ENCODE measurements at places on chromosomes 13 and 19. TPM values are rescaled to one million over a fixed set of nuclear protein-coding genes. Genes with fewer than 3 reads are reported as not detected.

Gene NXNL1
- not detected for total RNA-seq

DNA sequence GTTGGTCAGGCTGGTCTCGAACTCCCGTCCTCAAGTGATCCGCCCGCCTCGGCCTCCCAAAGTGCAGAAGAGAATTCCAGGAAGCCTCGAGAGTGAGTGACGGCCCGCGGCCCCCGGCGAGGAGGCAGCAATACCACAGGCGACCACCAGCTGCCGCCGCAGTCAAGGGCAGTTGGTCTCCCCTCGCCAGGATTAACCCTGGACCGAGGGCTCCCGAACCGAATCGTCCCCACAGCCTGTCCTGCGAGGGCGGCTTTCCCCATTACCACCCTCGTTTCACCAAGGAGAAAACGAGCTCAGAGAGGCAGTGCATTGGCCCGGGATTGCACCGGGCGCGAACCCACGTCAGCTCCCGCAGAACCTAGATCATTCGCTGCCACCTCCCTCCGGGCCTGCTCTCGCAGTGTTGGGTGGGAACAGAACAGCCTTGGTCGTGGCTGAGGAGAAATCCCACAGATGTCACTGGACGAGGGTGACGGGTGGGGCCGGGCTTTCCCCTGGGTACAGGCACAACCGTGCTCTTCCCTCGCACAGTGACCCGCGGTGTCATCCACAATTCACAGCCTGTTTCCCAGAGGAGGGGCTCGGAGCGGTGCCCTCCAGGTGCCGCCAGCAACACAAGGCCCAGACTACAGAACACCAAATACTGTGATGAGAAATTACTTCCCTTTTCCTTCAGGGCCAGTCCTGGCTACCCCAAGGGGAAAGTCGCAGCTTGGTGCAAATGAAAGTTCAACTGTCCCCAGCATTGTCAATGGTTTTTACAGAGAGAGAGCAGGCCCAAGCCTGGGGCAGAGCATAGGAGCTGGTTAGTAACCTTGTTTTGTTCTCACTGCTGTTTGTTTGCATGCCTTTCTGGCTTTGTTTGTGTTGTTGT, 24.8 kb downstream of the C2CD4C start:
- no peak for DNase-seq

Gene CGB7
- not detected for total RNA-seq

Gene SAFB
- 120 TPM for total RNA-seq

GRCh38 chr19:39401549-39402345, 4.9 kb upstream of the ZFP36 start:
- DNase-seq, result peak; percentile 87

DNA sequence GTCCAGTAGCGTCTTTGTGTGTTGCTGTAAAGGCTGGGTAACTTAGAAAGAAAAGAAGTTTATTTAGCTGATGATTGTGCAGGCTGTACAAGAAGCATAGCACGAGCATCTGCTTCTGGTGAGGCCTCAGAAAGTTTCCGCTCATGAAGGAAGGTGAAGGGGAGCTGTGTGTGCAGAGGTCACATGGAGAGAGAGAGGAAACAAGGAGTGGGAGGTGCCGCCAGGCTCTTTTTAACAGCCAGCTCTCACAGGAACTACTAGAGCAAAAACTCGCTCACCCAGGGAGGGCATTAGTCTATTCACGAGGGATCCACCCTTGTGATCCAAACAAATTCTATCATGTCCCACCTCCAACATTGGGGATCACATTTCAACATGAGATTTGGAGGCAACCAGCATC, 99.8 kb downstream of the GPR12 start:
- no peak for DNase-seq

DNA sequence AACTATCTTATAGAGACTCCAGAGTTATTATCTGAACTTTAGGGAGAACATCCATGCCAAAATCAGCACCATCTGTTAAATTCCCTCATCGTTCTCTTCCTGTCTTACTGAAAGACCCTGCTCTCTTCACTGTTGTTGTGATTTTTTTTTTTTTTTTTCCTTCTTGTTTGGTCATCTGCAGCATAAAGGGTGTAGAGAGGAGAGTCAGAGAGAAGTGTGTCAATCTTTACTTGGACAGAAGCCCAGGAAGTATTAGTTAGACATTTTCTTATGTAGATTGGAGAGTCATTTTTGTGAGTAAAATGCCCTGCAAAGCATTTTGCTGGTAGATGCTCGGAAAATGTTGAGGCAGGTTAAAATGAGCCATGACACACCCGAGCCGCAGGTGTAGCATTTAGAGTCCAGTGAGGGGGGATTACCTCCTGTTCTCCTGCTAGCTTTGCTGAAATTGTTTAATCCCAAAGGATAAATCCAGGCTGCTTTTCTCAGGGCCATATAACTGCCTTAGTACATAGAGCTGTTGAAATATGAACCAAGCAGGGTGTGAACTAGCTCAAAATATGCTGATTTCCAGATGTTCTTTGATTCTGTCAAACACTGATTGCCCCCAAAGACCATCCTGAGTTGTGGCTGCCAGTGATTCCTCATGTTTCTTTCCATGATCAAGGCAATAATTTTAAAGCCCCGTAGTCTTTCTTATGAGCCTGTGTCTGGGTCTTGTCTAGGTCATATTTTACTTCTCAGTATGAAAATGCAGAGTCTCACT, 143.5 kb downstream of the DCT start:
- no peak for DNase-seq

GRCh38 chr19:10600149-10600548, 13.0 kb upstream of the AP1M2 start:
- no peak for DNase-seq
